Mesangial cell (primary cell): ENCODE measurements at places on chromosomes 7 and 10. TPM values are rescaled to one million over a fixed set of nuclear protein-coding genes. Genes with fewer than 3 reads are reported as not detected.

Gene SYCE1
- not detected in 2 replicates for total RNA-seq

Gene AKR1C8
- not detected in 2 replicates for total RNA-seq

Gene CALHM1
- total RNA-seq = not detected in 2 replicates

Gene UTF1
- total RNA-seq = not detected in 2 replicates

Gene FAM25A
- not detected in 2 replicates for total RNA-seq

Gene CALHM3
- not detected in 2 replicates for total RNA-seq

Gene ACTL6B
- not detected in 2 replicates for total RNA-seq

Gene TACC2
- total RNA-seq = 14.7 TPM in 2 replicates

Gene CPA4
- 40.3 and 40.9 TPM in 2 replicates for total RNA-seq

Gene HGF
- total RNA-seq = 0.16 TPM in 1 of 2 replicates, not detected in the other

Gene PLEKHS1
- not detected in 2 replicates for total RNA-seq

Gene LRRD1
- total RNA-seq = not detected in 2 replicates
